ENCODE measurements at places on chromosomes 12 and 14.

- DNase-seq = no peak
These were observed 501.6 kb downstream of the SLC6A15 start for GRCh38 chr12:84411031-84411430.

DNA sequence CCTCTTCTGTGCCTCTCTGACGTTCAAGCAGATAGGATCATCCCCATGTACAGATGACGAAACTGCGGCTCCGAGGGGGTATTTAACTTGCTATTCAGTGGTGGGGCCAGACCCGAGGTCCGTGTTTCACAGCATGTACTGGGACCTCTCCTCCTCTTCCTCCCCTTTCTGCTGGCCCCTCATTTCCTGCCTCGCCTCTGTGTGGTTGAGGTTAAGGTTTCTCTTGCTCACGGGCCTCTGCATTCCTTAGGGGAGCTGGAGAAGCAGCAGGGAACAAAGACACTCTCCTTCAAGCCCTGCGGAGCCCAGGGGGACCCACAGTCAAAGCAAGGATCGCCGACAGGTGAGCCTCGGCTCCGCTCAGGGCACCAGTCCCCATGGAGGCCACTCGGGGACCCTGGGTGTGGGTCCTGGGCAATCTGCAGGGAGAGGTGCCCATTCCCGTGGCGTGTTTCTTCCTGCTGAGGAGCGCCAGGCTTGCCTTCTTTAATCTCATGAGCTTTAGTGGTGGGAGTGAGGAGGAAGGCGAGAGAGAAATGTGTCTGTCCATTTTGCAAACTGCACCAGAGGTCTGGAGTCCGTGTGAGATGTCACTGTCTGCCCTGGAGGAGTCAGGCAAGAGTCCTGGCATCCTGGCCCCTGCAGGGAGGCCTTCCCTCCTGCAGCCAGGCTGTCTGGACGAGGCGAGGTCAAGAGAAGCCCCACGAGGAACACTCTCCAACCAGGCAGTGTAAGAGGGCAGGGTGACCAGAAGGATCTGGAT is 45.0 kb downstream of the SLC6A12 start:
- DNase-seq = no peak

GRCh38 chr14:77041881-77042545 is 13.5 kb upstream of the IRF2BPL start:
- no peak for DNase-seq

GRCh38 chr14:66426451-66426850 is 59.7 kb upstream of the CCDC196 start:
- no peak for DNase-seq

DNA sequence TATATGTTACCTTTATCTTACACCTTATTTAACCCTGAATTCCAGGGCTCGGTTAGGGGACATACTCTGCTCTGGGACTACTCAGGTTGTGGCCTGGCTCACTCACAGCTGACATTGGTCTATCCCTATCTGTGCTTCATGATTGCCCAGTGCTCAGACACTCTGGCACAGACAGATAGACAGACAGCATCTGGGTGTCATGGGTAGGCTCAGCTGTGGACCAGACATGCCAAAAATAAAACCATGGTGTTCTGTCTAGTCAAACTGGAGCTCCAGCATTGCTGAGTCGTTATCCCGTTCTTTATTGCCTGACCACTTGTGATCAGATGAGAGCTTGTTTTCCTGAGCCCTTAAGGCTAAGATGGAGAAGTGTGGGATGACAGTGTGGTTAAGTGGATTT is 29.0 kb downstream of the FBXW8 start:
- DNase-seq = no peak

- DNase-seq = no peak
These were observed 5.0 kb upstream of the MMP19 start for GRCh38 chr12:55847603-55848291.

DNA sequence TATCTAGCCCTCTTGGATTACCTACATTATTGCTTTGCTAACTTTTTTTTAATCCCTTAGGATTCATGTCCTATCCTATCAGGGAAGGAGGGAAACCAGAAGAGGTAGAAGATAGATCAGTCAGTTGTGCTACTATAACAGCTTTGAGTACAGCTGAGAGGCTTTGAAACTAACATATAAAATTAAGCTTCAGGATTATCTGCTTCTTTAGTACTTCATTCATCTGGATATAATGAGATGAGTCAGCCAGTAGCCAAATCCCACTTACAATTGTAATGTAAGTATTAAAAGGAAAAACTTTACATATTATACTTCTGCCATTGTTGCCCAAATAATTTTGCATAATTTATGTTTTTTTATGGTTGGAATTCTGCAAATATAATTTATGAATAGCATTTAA is 33.4 kb upstream of the ANO6 start:
- DNase-seq = no peak

- no peak for DNase-seq
These were observed 1.9 kb upstream of the TBX3 start for GRCh38 chr12:114685869-114686268.

DNA sequence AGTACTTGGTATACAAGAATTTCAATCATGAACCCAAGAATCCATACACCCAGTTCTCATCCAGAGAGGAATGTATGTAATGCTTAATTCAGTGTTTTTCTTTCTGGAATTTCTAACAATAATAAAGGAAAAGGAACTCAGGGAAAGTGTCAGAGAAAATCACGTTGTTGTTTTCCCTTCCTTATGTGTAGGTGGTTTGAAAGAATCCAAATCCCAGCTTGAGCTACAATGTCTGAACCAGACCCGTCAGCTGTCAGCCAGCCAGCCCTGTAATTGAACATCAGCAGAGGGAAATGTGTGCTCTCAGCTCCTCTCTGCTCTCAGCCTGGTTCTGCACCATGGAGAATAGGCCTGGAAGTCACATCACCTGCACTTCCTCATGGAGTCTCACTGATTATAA is 126.5 kb downstream of the TMEM30B start:
- DNase-seq = no peak

DNA sequence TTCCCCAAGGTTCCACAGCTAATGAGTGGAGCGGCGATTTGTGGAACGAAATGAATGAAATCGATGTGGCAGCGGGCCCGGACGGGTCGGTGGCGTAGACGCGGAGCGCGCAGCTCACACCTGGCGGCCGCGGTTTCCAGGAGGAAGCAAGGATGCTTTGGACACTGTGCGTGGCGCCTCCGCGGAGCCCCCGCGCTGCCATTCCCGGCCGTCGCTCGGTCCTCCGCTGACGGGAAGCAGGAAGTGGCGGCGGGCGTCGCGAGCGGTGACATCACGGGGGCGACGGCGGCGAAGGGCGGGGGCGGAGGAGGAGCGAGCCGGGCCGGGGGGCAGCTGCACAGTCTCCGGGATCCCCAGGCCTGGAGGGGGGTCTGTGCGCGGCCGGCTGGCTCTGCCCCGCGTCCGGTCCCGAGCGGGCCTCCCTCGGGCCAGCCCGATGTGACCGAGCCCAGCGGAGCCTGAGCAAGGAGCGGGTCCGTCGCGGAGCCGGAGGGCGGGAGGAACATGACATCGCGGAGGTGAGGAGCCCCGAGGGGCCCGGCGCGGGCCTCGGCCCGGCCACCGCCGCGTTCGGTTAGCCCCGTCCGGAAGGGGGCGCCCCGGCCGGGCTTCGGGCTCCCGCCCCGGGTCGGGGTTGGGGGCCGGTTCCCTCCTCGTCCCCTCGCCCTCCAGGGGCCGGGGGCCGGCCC is at the start of gene PTPN11:
Gene PTPN11 (plus strand): TSS at position 340 of the 689 bp plus-strand sequence. CDS start 165 bp downstream, at position 505.
- peak; percentile 86 for DNase-seq

GRCh38 chr14:37403626-37404025 is 191.4 kb downstream of the FOXA1 start:
- no peak for DNase-seq

DNA sequence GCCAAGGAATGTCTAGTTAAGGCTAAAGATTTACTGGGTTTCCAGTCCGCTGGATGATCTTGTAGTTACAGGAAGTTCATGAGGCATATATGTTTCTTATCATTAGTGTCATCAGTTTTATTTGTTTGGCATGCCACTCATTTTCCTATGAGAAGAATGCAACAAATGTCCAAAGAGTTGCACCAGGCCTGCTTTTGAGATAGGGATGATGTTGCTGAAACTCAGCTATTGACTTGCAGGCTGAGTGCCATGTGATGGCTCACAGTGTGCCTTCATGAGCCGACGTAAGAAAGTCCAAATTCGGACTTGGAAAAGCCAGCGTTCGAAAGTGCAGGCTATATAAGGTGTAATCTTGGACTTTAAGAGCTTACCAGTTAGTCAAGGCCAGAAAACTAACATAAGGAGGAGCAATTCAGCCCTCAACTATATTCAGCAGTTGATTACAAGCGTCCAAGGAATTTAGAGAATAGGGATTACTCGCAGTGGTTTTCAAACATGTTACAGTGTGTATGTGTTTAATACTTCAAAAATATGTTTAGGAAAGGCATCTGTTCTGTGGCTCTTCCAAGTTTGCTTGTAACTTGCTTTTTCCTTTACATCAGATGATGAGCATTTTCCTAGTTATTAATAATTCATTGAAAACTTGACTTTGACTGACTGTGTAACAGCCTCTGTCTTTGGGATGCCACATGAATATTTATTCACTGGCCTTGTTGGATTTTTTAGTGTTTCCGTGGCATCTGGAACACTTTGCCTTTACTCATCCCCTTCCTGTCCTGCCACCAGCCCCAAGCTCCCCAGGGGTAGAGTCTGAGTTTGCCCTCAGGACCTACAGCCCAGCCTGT is 101.3 kb downstream of the LGMN start:
- no peak for DNase-seq
